ENCODE measurements at places on chromosomes 2 and 18. TPM values are rescaled to one million over a fixed set of nuclear protein-coding genes. Genes with fewer than 3 reads are reported as not detected.

The STON1 gene
- 3.7 TPM for total RNA-seq

The RSAD2 gene
- 157 TPM for total RNA-seq

DNA sequence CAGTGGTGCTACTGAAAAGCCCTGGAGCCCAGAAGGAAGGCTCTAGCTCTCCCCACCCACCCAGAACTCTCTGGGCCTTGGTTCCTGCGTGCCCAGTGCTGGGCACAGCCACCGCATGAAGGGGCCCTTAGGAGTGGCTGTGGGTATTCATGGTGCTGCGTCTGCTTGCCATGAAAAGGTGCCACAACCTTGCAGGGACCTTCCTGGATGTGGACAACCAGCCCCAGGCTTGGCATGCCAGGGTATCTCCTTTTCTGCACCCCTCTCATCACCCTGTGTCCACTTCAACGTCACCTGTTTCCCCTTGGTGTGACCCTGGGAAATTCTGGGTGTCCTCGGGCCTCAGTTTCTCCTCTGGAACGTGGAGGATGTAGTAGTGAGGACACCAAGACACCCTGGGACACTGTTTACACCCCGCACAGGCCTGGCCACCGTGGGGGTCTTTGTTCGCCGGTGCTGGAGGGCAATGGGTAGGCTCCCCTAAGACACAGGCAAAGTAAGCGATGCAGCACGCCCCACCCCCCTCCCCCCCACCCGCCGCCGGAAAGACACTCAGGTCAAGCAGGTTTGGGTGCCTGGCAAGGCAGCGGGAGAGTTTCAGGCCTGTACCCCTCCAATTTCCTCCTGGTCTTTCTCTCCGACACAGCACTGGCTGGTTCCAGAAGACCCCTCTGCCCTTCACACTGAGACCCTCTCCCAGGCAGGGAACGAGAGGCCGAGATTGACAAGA lies 34.8 kb upstream of the TAF1B start:
- DNase-seq, result no peak

- no peak for DNase-seq
These were observed 48.6 kb downstream of the RNMT start for GRCh38 chr18:13775058-13775457.

DNA sequence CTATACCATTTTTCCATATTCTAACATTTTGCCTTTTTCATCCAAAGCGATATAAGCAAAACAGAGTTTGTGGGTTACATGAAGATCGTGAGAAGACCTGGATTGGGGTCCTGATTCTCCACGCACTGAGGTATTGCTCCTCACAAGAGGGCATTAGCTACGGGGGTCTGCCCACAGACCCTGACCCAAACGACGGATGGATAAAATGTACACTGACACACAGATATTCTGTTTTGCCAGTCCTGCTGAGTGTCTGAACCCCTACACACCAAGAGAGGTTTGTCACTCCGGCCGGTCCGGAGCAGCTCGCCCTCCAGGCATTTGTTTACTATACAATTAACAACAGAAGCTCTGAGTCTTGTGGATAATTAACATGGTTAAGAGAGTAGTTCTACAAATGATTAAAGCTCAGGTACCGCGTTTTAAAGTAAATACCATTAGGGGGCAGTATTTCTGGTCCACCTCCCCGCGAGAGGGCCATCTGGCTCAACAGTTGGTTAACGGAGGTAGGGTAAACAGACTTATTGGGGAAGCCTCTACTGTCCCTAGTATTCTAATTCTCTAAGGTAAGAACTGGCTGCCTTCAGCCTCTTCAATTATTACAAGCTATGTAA lies 28.4 kb downstream of the SCYGR8 start:
- no peak for DNase-seq

DNA sequence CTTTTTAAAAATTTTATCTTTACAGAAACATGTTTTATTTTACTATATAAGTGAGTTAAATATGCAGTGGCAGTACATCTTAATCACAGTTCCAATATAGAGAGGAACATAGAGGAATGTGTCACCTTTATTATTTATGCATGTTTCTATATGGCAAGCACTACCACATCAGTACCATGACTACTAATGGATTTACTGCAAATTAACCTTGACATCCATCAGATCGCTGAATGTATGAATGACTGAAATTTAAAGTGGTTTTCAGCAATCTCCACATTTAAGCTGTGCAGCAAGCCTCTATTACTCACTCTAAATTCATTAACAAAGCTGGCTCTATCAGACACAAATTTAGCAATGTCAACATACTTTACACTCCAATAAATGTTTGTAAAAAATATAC lies 790.6 kb downstream of the NRXN1 start:
- no peak for DNase-seq

GRCh38 chr2:120905298-120905697 lies 169.6 kb downstream of the GLI2 start:
- no peak for DNase-seq

DNA sequence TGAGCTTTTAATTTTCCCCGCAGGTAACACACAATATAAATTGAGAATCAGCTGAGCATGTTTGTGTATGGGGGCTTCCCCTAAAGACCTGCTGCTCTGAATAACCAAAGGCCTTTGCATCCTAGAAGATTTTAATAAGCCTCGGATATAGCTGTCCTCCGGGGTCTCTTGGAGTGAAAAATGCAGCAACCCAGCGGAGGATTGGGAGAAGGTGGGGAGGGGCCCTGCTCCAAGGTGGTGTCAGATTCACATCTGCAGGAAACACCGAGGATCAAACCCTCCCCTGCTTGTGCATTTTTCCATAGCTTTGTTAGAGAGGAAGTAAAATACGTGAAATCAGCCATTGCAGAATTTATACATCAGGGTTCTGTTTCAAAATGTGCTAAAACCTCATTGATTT lies 63.0 kb upstream of the OTOF start:
- DNase-seq, result no peak

Measured in M059J (cell line).